ENCODE measurements at places on chromosomes 12 and 14.

DNA sequence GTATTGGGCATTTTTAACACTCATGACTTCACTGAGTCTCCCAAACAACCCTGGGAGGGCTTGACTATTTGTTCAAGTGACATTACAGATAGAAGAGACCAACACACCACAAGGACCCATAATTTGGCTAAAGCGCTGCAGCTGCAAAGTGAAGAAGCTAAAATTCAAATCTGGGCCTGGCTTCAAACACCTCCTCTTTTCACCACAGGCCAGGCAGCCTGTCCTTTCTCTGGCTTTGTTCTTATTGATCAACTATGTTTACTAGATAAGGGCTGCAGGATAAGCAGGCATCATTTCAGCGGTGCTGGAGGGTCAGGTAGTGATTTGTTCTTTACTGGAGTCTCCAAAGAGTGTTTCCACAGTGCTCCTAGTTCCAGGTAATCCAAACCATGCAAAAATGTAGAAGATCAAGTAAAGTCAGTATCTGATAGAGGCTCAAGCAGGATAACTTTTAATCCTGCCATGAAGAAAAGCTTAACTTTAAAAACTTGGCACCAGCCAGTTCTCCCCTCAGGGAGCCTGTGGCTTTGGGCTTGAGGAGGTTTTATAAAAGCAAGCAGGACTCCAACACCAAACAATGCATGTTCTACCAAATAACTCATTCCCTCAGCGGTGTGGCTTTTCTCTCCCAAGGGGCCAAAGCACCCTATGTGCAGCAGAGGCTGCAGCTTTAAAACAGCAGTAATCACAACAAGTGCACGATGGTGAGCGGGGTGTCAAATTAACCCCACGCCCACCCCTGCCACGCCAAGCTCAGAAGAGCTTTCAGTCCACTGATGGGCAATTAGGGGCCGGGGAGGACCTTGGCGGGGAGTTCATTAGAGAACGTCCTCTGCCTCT, 16.8 kb downstream of the CLMN start:
- DNase-seq: no peak

DNA sequence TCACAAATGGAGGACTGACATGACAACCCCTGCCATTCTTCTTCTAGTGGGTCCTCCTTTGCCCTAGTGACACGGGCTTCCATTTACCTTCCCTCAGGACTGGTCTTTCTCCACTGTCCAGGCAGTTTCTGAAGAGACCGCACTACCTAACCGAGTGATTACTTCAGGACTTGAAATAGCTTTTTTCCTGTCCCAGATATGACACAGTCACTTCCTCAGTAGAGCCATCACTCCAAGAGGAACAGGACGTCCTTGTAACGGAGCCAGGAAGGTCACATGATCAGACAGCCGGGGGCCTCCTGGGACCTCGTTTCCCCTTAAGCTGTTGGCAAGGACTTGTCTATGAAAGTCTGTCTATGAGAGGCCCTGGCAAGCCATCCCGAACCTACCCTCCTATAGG, 62.3 kb downstream of the FOS start:
- DNase-seq: peak; percentile 69

DNA sequence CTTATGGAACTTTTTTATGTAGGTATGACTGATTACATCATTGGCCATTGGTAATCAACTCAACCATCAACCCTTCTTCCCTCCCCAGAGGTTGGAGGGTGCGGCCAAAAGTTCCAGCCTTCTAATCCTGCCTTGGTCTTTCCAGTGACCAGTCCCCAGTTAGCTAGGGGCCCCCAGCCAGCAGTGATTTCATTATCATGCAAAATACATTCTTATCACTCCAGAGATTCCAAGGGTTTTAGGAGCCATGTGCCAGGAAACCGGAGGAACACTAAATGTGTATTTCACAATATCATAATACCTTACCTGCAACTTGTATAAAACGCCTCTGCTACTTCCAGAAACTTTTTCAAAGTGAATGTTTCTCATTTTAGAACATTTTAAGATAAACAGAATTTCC, 181.5 kb upstream of the PELI2 start:
- DNase-seq: no peak

DNA sequence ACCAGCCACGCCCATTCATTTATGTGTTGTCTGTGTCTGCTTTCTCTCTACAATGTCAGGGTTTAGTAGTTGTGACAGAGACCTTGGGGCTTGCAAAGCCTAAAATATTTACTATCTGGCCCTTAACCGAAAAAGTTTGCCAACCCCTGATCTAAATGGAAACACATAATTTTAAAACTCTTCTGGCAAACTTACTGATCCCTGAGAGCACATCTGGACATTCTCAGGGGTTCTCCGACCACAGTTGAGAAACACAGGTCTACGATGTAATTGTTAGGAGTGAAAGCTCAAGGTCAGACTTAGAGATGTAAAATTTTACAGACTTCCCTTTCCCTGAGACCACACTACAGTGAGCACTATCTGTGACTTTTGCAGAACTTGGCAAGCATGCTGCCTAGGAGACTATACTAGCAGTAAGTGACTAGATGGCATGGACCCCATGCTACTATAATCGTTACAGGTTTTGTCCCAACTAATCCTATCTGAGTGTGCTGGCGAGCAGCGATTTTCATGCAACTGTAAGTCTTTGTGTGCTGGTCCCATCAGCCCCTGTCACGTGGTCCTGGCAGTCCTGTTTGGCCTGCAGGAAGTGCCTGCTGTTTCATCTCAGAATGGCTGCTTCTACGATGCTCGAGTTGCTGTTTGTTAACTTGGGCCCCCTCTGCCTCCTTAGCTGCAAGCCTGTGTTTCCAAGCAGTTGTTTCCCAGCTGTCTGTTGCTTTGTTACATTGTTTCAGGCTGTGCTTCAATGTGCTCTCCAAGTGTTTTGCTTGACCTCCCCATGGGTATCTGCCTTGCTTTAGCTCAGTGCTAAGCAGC, 21.6 kb downstream of the TMTC2 start:
- DNase-seq: peak; percentile 67

DNA sequence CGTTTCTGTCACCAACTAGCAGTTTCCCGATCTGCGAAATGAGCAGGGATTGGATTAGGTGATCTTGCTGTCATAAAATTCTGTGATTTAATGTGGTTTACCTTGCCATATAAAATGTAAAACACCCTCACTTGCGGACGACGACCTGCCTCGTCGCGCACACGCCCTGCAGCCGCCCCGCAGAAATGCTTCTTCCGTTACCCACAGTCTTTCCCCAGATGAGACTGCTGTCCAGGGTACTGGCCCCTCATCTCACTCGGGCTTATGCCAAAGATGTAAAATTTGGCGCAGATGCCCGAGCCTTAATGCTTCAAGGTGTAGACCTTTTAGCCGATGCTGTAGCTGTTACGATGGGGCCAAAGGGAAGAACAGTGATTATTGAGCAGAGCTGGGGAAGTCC, 17.7 kb upstream of the FOXJ2 start:
- no peak for DNase-seq

DNA sequence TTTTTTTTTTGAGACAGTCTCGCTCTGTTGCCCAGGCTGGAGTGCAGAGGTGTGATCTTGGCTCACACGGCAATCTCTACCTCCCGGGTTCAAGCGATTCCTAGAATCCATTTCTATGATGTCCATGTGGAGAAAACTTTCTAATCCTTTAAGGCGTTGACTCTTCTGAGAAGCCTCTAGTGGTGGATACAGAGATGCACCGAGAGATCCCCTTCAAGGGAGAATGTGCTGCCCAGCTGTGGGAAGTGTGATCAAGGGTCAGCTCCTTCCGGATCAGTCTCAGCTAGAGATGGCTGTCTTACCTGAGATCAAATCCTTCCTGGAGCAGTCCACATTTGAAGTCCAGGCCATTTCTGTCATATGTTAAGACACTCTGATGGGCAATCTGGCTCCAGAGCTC, 92.7 kb upstream of the HECTD1 start:
- DNase-seq: no peak

DNA sequence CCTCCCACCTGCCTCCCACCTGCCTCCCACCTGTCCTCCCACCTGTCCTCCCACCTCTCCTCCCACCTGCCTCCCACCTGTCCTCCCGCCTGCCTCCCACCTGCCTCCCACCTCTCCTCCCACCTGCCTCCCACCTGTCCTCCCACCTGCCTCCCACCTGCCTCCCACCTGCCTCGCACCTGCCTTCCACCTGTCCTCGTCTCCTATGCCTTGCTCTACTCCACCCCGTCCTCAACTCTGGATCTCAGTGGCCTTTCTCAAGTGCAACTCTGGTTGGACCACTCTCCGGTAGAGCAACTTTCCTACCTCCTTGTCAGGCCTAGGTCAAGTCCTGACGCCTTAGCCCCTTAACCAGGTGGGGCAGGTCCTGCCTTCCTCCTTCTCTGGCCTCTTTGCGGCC, 29.3 kb upstream of the PEX5 start:
- DNase-seq: no peak

All from uterus (tissue), 4 donors.